ENCODE measurements at places on chromosomes 1 and 21. TPM values are rescaled to one million over a fixed set of nuclear protein-coding genes. Genes with fewer than 3 reads are reported as not detected.

The ACTN2 gene
- polyA plus RNA-seq: 814 TPM

The GBP5 gene
- polyA plus RNA-seq: 0.29 TPM

GRCh38 chr1:151723726-151724370 is 2.5 kb downstream of the RIIAD1 start:
- DNase-seq: no peak

DNA sequence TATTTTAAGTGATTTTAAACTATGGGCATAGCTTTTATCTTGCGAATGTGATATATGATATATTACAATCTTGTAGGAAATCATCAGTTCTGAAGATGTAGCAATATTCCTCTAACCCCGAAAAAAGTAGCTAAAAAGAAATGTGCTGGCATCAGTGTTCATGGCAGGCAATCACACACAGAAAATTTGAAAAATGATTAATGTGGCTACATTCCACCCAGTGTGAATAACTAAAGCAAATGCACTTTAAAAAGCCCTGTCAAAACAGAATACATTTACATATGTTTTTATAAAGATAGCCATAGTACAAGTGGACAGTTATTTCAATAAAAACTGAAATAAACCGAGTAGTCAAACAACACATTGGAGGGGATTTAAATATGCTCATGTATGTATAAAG is 260.2 kb downstream of the HHAT start:
- DNase-seq: no peak

DNA sequence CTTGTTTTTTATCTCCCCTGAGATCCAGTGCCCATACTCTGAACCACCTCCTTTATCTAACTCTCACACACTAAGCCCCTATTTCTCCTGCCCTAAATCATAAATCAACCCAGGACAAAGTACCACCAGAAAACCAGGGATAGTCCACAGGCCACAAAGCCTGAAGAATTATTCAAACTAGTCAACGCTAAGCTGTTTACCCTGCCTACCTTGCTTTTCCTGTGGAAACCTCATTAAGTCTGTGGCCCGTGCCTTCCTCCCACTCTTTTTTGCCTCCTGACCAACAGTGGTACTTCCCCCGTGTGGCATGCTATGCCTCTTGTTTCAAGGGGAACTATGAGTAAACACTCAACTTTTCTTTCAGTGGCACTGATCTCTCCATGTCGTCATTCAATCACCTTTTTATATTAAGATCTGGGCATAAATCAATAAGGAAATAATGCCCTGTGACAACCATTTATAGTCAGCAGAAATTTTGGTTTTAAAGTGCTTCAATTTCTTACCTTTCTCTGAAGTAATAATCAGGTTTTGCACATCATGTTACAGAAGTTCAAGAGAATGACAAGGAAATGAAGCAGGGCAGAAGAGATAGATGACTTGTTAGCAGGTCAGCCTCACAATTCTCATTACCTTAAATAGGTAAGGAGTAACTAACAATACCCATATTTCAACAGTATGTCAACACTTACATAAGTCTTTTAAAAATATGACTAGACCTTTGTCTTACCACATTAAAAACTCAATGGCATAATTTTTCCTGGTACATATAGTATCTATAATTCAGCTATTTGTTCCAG is 32.1 kb downstream of the EYA3 start:
- no peak for DNase-seq

GRCh38 chr1:156407344-156407743 is 38.3 kb downstream of the RHBG start:
- DNase-seq: no peak

The C1orf105 gene
- 21.5 TPM for polyA plus RNA-seq

- DNase-seq: peak; percentile 37
Measured at GRCh38 chr1:41915786-41916571, 2.7 kb downstream of the HIVEP3 start.

The ABCA4 gene
- not detected for polyA plus RNA-seq

DNA sequence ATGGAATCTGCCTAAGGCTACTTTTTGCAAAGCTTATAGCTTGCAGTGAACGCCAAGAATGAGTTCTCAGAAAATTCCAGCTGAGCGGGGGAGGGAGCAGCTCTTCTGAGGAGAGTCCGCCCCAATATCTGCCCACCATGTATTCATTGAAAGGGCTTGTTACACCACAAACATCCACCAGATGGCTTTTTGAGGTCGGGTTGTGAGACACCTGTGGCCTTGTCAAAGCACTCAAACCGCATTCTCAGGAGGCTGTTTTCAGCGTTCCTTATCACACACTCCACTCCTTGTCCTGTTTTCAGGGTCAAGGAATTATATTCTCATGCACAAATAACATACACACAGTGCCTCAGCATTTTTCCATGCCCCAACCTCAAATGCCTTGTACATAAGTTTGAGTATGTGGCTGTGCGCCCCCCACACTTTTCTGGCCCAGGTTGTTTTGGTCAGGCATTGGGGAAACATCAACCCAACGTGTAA is 3.9 kb upstream of the C4BPB start:
- DNase-seq: peak; percentile 79

- no peak for DNase-seq
Measured at GRCh38 chr1:203609979-203610493, 16.6 kb upstream of the ATP2B4 start.

The COL24A1 gene
- 0.99 TPM for polyA plus RNA-seq
